ENCODE measurements at places on chromosomes 13 and 19.

GRCh38 chr19:48624791-48625723, 5.8 kb downstream of the SPHK2 start:
- peak; percentile 64 for DNase-seq
- H3K27ac ChIP-seq: peak overlapping the region; percentile 76
- H3K36me3 ChIP-seq: no peaks in the 10 kb centered on the region
- peak overlapping the region; percentile 21 for H3K4me3 ChIP-seq
- H3K4me1 ChIP-seq: peaks cover 56% of the 10 kb centered on the region

DNA sequence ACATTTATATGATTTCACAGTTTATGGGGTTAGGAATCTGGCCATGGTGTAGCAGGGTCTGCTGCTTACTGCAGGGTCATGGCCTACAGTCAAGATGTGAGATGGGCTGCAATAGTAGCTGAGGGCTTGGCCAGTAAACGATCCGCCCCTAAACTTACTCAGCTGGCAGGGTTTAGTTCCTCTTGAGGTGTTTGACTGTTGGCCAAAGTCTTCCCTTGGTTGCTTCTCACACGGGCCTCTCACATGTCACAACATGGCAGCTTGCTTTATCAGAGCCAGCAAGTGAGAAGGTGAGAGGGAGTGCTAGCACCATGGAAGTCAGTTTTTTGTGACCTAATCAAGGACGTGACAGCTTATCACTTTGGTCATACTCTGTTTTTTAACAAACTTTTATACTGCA, 77.1 kb downstream of the DNAJC3 start:
- no peak overlapping the region for H3K4me3 ChIP-seq
- H3K27ac ChIP-seq: no peak overlapping the region
- DNase-seq: no peak
- H3K4me1 ChIP-seq: no peaks in the 10 kb centered on the region

DNA sequence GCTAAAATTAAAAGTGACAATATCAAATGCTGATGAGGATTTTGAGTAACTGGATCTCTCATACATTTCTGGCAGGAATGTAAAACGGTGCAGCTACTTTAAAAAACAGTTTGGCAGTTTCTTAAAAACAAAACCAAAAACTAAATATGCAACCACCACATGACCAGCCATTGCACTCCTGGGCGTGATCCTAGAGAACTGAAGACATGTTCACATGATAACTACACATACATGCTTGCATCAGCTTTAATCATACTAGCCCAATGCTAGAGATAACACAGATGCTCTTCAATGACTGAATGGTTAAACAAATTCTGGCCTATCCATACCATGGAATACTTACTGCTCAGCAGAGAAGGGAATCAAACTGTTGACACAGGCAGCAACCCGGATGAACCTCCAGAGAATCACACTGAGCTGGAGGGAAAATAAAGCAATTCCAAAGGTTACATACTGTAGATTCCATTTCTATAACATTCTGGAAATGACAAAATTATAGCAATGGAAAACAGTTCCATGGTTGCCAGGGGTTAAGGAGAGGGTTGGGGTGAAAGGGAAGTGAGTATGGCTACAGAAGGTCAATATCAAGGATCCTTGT, 25.5 kb upstream of the NAXD start:
- no peak for DNase-seq
- H3K27ac ChIP-seq: no peak overlapping the region
- no peak overlapping the region for H3K4me3 ChIP-seq
- H3K27me3 ChIP-seq: no peaks in the 10 kb centered on the region
- no peaks in the 10 kb centered on the region for H3K4me1 ChIP-seq
- H3K36me3 ChIP-seq: no peaks in the 10 kb centered on the region

- H3K27ac ChIP-seq: no peak overlapping the region
- H3K27me3 ChIP-seq: no peaks in the 10 kb centered on the region
- H3K36me3 ChIP-seq: no peaks in the 10 kb centered on the region
- DNase-seq: no peak
These were observed 539.6 kb upstream of the SLITRK5 start for GRCh38 chr13:87131611-87132010.

GRCh38 chr13:40974460-40975407, 44.4 kb downstream of the ELF1 start:
- no peaks in the 10 kb centered on the region for H3K36me3 ChIP-seq
- peak overlapping the region; percentile 12 for H3K27ac ChIP-seq
- no peaks in the 10 kb centered on the region for H3K27me3 ChIP-seq
- no peak for DNase-seq
- H3K4me1 ChIP-seq: peaks cover 22% of the 10 kb centered on the region

DNA sequence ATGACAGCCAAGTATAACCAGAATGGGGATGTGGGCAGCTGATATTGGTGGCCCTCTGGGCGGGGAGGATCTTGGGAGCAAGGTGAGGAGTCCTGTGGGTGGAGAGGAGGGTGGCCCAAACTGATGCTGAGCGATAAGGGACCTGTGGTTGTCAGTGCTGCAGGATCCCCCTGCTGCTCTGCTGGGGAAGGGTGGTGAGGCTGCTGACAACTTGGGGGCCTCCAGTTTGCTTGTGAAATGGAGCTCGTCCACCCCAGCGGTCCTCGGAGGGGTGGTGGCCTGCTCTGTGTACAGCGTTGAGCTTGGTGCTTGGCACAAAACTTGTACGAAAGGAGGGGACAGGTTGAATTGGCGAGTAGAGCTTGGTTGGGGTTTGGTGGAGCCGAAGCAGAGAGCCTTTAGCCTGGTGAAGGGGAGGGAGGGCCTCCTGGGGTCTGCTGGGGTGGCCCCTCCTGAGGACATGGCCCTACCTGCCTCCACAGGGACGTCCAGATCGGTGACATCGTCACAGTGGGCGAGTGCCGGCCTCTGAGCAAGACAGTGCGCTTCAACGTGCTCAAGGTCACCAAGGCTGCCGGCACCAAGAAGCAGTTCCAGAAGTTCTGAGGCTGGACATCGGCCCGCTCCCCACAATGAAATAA, 2.9 kb downstream of the RPS11 start:
- DNase-seq: no peak
- H3K4me3 ChIP-seq: no peak overlapping the region
- H3K27ac ChIP-seq: no peak overlapping the region
- no peaks in the 10 kb centered on the region for H3K27me3 ChIP-seq
- H3K36me3 ChIP-seq: peaks cover 21% of the 10 kb centered on the region

- no peak overlapping the region for H3K27ac ChIP-seq
- H3K4me3 ChIP-seq: peak overlapping the region; percentile 84
- DNase-seq: no peak
- H3K27me3 ChIP-seq: no peaks in the 10 kb centered on the region
- H3K36me3 ChIP-seq: no peaks in the 10 kb centered on the region
- H3K4me1 ChIP-seq: peaks cover 14% of the 10 kb centered on the region
These were observed 801 bp downstream of the QTRT1 start for GRCh38 chr19:10701955-10702525.

GRCh38 chr13:44052780-44053184, 173.1 kb downstream of the LACC1 start:
- H3K4me3 ChIP-seq: no peak overlapping the region
- no peak overlapping the region for H3K27ac ChIP-seq
- no peaks in the 10 kb centered on the region for H3K36me3 ChIP-seq

DNA sequence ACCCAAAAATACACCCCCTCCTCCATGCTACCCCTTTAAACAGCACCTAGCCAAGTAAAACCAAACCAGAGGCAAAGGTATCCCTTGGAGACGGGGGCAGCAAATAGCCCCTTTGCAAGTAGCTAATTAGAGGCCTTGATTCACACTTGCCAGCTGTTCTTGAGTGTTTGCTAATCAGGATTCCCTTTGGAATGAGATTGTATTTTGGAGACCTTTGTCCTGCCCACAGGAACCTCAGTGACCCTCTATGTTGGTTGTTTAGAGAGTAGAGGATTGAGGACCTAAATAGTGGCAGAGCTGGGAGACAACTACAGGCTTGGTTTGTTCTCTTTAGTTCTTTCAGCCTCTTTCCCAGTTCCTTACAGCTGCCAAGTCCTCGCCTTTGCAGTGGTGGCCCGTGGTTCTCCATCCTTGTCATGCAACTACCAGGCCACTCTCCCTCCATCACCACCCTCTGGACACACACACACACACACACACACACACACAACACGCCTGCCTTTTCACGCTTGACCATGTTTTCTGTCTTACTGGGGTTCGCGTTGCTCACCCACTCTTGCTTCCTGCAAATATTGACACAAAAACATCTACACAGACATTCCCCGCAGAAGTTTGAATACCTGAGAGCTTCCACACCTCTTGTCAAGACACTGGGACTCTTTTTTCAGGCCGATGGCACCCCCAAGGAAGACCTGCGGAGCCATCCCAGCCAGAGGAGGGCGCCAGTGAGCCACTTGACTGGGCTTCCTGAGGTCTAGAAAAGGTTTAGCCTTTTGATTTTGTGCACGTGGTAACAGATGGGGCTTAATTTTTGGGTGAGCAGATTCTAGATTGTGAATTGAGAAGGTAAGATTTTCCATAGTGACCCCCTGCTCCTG, 80.0 kb upstream of the GPR183 start:
- H3K4me3 ChIP-seq: no peak overlapping the region
- no peaks in the 10 kb centered on the region for H3K4me1 ChIP-seq
- DNase-seq: peak; percentile 61
- H3K36me3 ChIP-seq: no peaks in the 10 kb centered on the region
- H3K27ac ChIP-seq: no peak overlapping the region

DNA sequence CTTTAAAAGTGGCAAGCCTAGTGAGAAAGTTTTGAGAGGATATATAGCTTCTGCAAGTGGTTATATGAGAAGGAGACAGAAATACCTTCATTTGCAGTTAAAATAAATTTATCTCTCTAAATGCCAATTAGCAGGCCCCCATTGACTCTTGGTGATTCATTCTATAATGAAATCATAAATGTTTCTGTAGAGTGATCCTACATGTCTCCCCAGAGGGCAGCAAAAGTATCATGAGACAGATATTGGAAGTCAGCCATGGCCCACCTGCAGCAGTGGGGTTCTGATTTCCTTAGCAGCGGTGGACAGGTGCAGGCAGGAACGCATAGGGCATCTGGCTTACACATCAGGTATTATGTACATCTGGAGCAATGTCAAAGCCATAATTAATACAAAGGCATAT, 385.4 kb upstream of the SLC10A2 start:
- no peak overlapping the region for H3K4me3 ChIP-seq
- no peak overlapping the region for H3K27ac ChIP-seq
- no peaks in the 10 kb centered on the region for H3K27me3 ChIP-seq
- no peaks in the 10 kb centered on the region for H3K4me1 ChIP-seq

- no peak for DNase-seq
- no peaks in the 10 kb centered on the region for H3K36me3 ChIP-seq
- H3K27ac ChIP-seq: no peak overlapping the region
- H3K27me3 ChIP-seq: no peaks in the 10 kb centered on the region
These were observed 25.0 kb downstream of the AP2S1 start for GRCh38 chr19:46825731-46826055.

DNA sequence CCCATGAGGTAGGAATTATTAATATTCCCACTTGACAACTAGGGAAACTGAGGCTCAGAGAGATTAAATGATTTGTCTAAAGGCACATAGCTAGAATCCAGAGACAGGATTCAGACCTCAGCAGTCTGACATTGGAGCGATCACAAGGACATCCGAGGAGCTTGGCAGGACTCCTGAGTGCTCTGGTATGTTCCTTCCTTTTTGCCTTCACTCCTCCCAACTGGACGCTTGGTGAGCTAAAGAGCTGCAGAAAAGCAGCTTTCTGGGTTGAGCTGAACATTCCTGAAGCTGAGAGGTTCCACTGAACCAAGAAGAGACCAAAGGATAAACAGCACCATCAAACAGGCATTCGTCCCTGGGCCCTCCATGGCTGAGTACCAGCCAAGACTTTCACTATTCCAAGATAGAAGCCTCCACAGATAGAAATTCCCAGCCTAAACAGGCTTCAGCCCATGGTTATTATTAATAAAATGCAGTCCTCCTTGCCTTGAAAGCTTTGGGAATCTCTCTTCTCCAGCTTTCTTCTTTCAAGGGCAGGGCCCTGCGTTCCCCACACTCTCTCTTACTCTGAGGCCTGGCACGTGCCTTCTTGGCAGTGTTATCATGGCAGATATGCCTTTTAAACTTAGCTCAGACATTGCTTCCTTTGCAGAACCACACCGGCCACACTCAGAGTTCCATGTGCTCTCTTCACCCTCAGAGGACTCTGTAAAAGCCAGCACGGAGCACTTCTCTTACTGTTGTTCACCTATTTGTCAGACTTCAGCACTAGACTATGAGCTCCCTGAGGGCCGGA, 97.1 kb downstream of the CYSLTR2 start:
- H3K27me3 ChIP-seq: no peaks in the 10 kb centered on the region
- no peaks in the 10 kb centered on the region for H3K36me3 ChIP-seq
- H3K4me3 ChIP-seq: no peak overlapping the region
- no peaks in the 10 kb centered on the region for H3K4me1 ChIP-seq
